ENCODE measurements at places on chromosomes 3 and 15.
A peak's percentile ranks its signal among the peaks of the same experiment; 100 is the strongest.

GRCh38 chr3:100813828-100814227 is 104.5 kb downstream of the TFG start:
- DNase-seq, result no peak

- no peak for DNase-seq
Measured at GRCh38 chr15:81268881-81269601, 54.9 kb downstream of the STARD5 start.

GRCh38 chr3:151214459-151214858 is 11.4 kb upstream of the GPR171 start:
- no peak for DNase-seq

DNA sequence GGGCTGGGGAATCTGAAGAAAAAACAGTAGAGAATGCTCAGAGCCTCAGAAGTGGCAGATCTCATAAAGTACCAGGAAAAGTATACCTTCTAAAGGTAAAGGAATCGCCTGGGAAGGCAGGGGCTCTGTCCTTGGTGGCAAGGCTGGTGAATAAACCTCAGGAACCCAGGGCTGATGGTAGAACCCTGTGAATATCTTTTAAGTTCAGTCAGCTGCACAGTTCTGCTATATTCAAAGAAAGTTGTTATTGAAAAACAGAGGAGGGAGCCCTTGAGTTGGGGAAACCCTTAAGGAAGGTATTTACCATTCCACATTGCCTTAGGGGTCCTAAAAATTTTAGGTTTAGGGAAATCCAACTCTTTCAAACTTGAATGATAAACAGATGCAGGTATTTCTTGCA is 31.2 kb downstream of the ZPLD1 start:
- no peak for DNase-seq

DNA sequence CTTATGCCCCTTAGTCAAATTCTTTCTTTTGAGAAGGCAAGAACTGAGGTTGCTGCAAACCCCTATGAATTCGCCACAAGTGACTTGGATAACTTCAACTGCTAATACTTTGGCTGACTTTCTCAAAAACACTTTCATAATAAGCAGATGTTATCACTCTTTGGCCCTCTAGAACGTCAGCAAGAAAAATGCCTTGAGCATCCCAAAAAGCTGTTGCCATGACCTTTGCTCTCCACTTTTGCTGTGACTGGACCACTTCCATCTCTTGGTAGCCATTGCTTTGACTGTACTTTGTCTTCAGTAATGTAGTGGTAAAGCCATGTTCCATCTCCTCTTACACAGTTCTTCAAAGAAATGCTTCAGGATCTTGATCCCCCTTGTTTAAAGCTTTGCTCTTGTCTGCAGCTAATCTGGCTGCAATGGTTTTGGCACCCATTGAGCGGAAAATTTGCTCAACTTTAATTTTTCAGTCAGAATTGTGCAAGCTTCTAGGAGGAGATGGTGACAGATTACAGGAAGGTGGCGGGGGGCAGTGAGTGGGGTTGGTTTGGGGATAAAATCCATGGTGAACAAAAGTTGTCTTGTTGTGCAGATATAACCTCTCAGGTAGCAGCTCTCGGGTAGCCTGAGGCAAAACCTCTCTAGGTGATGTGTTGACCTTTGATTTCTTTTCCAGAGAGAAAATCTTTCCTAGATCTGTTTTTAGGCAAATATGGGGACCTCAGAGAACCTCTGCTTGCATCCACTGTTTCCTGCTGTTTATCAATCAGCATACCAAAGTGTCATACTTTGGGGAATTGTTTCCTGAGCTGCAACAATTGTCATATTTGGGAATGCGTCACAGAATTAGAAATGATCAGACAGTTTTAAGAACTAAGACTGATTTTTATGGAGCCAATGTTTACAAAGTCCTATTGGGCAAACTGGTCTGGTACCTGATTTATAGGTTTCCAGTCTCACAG is 83.6 kb downstream of the CCR1 start:
- DNase-seq, result no peak

DNA sequence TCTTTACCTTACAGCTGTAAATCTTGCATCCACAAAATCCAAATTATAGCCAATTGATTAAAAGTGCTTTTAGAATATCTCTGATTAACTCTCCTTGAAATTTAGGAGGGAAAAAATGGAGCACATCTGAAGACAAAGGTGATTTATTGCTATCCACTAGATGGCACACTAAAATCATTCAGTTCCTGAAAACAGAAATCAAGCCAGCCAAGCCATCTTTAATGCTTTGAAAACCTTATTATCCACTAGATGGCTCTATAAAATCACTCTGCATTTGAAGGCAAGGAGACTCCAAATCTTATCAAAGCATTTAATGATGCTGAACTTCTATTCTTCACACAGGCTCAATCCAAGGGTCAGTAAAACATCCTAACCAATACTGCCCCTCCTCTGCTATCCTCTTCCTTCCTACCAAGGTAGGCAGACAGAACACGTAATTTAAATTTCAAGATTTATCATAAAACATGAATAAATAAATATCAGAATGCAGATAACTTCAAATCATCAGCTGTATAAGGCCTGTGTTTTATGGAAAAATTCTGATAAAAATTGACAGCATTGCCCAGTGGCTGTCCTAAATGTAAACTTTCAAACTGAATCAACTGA is 48.4 kb downstream of the GOLIM4 start:
- DNase-seq, result peak; percentile 88
